ENCODE measurements at places on chromosomes 2 and 18. TPM values are rescaled to one million over a fixed set of nuclear protein-coding genes. Genes with fewer than 3 reads are reported as not detected.

GRCh38 chr18:34918856-34919255 lies 122.4 kb upstream of the MAPRE2 start:
- DNase-seq, result no peak

GRCh38 chr2:206615417-206616089 lies 26.7 kb upstream of the FAM237A start:
- DNase-seq, result no peak

- DNase-seq, result peak; percentile 80
Measured at GRCh38 chr2:20421988-20422370, 24.9 kb upstream of the RHOB start.

- DNase-seq, result no peak
Measured at GRCh38 chr18:6718267-6718666, 11.2 kb upstream of the ARHGAP28 start.

- no peak for DNase-seq
Measured at GRCh38 chr2:163733301-163733938, 2.4 kb downstream of the FIGN start.

DNA sequence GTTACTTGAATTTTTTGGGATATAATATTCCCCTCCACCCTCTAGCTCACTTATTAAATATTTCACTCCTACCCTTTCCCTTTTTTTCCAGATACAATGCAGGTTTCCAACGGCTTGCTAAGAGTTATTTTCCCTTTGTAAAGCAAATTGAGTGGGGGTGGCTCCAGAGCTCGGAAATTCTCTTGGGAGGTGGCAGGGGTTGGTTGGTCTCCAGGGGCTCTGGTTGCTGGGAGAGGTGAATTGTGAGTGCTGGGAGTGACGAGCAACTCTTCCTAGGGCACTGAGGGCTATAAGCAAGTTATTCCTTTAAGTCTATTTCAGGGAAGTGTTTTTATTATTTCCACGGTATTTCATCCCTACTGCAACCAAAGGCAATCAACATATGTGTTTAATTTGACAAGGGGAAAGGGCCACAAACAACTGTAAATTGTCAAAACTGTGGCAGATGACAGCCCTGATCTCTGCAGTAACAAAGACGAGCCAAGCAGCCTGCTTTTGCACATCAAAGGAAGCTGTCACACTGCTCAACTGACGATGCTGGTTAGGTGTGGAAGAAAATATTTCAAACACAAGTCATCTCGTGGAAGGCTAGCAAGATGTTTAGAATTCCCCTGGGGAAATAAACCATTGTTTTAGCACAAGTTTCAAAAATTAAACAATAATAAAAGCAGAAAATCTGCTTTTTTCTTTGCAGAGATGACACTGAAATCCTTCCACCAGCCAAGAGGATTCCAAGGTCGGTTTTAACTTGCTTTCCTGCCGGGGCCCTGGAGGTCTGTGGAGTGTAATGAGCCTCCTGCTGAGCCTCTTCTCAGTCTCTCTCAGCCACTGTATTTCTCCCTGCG lies 34.8 kb upstream of the ASXL2 start:
- DNase-seq, result peak; percentile 63

GRCh38 chr2:229129738-229130371 lies 141.2 kb downstream of the PID1 start:
- peak; percentile 51 for DNase-seq

GRCh38 chr18:46073474-46074331 lies 1.6 kb upstream of the PSTPIP2 start:
- peak; percentile 67 for DNase-seq

DNA sequence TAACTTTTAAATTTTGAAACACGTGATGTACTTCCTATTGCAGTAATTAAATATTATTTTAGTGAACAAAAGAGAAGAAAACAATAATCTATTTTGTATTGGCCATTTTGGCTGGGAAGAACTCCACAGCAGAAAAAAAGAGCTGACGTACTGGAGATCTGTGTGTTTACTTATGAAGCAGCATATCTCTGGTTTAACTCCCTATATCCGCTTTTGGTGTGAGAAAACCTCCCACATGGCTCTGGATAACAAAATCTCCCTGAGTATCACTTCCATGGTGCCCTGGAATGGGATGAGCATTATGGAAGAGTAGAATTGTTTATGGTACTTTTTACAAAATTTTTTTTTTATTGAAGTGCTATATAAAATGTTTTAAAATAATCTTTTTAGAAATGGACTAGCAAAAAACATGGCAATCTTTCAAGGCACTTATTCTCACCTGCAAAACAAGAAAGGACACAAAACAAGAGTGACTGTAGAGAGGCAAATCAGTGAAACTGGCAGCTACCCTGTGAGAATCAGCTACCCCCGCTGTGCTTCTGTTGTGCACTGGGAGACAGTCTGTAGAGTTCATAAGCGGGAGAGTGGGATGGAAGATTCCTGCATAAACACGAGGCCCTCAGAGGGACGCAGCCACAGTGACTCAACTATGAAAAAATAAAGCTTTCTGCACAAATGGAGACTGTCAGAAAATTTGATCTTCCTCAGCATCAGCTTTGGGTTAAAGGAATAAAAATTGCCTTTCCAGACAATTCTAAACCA lies 762.2 kb upstream of the HS6ST1 start:
- DNase-seq, result no peak

- DNase-seq, result no peak
Measured at GRCh38 chr18:24543086-24543794, 82.8 kb downstream of the HRH4 start.

DNA sequence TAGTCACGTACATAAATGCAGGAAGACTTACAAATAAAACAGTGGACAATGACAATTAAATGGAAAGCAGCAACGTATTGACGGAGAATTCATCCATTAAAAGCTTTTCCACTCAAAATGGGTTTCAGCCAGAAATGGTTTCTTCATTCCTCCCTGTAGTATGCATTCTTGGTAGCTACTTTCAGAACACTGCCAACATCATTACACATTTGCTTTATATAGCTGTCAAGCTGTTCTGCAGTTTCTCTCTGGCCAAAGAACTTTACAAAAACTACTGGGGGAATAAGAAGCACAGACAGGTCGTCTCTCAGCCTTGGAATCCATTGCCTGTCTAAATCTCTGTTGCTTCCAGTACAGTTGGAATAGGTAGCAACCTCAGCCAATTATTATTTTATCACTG lies 84.1 kb upstream of the NCKAP5 start:
- DNase-seq, result peak; percentile 25

DNA sequence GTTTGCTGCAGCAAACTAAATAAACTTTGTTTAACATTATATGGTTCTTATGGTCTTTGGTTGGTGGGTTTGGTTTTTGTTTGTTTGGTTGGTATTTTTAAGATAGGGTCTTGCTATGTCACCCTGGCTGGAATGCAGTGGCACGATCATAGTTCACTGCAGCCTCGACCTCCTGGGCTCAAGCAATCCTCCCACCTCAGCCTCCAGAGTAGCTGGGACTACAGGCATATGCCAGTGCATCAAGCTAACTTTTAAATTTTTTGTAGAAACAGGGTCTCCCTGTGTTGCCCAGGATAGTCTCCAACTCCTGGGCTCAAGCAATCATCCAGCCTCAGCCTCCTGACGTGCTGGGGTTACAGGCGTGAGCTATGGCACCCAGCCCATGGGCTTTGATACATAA lies 7.1 kb upstream of the RPRD1A start:
- DNase-seq, result no peak

DNA sequence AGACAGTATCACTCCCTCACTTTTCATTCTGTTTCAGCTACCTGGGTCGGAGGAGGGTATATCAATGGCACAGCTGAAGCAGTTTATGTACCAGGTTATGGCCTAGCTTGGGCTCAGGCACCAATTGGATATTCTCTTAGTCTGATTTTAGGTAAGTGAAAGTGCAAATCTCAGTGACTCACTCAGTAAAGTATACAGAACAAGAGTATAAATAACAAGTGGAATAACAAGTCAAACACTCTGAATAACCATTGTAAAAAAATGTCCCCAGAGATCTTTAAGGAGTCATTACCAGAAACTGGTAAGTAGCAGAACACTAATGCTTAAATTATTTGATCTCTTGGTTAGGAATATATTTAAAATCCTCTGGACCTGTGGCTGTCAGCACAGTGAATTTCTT lies 5.7 kb downstream of the SLC5A7 start:
- no peak for DNase-seq

- no peak for DNase-seq
Measured at GRCh38 chr18:63138436-63139340, 180.9 kb downstream of the BCL2 start.

- no peak for DNase-seq
Measured at GRCh38 chr2:8600456-8600855, 81.4 kb upstream of the ID2 start.

DNA sequence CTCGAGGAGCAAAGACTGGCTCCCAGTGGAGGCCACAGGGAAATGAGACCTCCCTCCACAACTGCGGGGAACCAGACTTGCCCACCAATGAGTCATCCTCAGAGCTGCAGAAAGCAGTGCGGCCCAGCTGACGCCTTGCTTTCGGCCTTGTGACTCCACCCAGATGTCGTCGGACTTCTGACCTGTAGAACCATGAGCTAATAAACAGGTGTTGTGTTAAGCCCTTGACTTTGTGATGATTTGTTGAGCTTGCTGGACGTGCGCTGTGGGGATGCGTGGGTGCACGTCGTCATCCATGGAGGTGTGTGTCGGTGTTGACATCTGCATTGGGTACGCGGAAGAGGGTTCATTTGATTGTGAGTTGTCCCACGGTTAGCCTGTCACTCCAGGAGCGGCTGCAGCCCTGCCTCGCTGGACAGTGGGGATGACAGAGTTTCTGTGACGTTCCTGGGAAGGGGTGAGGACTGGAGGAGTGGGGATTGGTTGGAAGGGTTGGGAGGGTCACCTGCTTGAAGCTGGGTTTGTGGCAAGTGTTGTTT lies 154.1 kb downstream of the SH3BP4 start:
- DNase-seq, result peak; percentile 24

GRCh38 chr2:149020432-149020851 lies 18.1 kb upstream of the LYPD6B start:
- no peak for DNase-seq

DNA sequence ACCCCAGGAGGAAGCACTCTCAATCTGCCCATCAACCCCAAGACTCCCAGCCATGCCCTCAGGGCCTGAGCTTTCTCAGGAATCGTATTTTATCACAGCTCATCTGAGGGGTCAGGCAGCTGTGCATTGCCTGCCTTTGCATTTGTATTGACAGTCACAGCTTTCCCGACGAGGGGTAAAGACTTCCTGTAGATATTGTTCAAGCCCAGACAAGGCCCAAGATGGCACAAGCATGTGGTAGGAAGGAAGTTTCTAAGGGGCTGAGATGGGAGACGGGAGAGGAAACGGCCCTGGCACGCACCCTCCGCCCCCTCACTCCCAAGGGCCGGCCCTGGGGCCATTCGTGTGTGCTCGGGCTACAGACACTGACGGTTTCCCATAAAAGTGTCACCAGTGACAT lies 34.2 kb upstream of the PRLH start:
- DNase-seq, result no peak

- no peak for DNase-seq
Measured at GRCh38 chr18:26487437-26487836, 60.9 kb downstream of the KCTD1 start.

DNA sequence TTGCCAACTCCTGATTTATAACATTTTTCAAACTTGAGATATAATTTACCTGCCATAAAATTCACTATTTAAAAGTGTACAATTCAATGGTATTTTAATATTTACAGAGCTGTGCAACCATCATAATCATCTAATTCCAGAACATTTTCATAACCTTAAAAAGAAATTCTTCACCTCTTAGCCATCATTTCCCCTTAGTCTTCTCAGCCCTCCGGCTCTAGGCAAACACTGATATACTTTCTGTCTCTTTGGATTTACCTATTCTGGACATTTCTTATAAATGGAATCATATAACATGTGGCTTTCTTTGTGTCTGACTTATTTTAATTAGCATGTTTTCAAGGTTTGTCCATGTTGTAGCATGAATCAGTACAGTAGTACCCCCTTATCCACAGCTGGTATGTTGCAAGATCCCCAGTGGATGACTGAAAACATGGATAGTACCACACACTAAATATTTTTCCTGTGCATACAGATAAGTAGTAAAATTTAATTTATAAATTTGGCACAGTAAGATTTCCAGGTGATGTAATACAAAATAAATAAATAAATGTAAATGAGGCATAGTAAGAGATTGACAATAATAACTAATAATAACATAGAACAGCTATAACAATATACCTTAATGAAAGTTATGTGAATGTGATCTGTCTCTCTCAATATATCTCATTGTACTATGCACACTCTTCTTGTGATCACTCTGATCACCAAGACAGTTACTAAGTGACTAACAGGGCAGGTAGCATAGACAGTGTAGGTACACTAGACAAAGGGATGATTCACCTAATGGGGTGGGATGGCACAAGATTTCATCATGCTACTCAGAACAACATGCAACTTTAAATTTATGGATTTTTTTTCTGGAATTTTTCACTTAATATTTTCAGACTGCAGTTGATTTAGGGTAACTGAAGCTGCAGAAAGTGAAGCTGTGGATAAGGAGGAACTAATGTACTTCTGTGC lies 73.1 kb downstream of the RAB3GAP1 start:
- DNase-seq, result peak; percentile 20

GRCh38 chr2:165055082-165055851 lies 99.9 kb upstream of the SLC38A11 start:
- peak; percentile 19 for DNase-seq

GRCh38 chr18:26960911-26961310 lies 95.4 kb upstream of the AQP4 start:
- DNase-seq, result no peak

- DNase-seq, result no peak
Measured at GRCh38 chr2:2061091-2061696, 269.9 kb downstream of the MYT1L start.

GRCh38 chr2:26384183-26384582 lies 17.5 kb upstream of the DRC1 start:
- DNase-seq, result no peak

DNA sequence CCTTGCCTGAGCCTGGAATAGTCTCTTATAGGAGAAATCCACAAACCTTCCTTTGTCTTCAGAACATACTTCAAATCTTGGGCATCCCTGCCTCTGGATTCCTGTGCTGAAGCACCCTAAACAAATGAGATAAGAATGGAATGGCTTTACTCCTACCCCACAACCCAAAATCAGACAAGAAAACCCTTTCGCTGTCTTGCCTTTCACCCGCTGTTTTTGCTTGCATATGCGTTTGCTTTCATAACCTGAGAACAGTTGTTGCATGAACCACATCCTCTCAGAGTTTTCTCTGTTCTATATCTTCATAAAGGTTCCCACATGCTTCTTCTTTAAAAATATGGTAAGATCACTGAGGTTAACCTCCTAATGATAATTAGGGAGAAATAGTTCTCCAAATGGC lies 132.1 kb upstream of the MAP3K20 start:
- no peak for DNase-seq

- no peak for DNase-seq
Measured at GRCh38 chr2:162053066-162053807, 20.8 kb downstream of the DPP4 start.

DNA sequence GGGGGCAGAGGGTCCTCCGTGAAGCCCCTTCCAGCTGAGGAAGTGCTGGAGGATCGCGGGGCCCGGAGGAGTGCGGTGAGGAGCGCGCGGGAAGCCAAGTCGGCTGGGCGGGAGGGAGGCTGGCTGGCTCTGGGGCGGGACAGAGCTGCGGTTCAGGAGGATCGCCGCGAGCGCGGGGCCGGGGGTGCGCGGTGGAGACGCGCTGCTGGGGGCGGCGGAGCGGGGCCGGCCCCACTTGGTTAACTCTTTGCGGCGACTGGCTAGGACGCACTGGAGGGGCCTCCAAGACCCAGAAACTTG lies 464 bp downstream of the CYBRD1 start:
- no peak for DNase-seq

ARL6IP6 gene
- 20.0 TPM for total RNA-seq

MBD1 gene
- total RNA-seq, result 70.9 TPM

POTEI gene
- total RNA-seq, result under 0.01 TPM

XIRP2 gene
- under 0.01 TPM for total RNA-seq

CCDC85A gene
- total RNA-seq, result 2.3 TPM

KCNG2 gene
- under 0.01 TPM for total RNA-seq

UPP2 gene
- total RNA-seq, result not detected

PRKAG3 gene
- total RNA-seq, result not detected
